Occipital lobe (tissue), 3 donors: ENCODE measurements at places on chromosomes 1 and 21.
A peak's percentile ranks its signal among the peaks of the same experiment; 100 is the strongest.

- DNase-seq: peak; percentile 89
Observed at GRCh38 chr1:160062230-160062532, 7.8 kb downstream of the KCNJ10 start.

DNA sequence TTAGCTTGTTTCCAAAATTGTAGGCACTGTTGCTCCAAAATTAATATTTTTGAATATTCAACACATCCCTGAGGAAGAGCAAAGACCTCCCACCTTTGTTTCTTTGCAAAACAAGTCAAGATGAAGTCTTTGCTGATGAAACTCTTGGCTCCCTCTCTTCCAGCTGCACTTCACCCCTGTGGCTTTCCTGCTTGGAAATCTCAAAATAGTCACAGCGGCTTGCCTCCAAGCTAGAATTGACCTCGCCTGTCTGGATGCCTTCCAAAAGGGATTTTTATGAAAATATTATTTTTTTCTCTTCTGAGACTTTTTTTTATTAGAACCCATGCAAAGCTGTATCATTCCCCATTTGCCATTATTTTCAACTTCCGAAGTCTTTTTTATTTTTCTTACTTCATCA, 71.1 kb upstream of the MROH9 start:
- DNase-seq: no peak

GRCh38 chr1:198253668-198254067, 96.9 kb downstream of the NEK7 start:
- no peak for DNase-seq

- DNase-seq: no peak
Observed at GRCh38 chr1:40840526-40841323, 21.4 kb downstream of the CITED4 start.

DNA sequence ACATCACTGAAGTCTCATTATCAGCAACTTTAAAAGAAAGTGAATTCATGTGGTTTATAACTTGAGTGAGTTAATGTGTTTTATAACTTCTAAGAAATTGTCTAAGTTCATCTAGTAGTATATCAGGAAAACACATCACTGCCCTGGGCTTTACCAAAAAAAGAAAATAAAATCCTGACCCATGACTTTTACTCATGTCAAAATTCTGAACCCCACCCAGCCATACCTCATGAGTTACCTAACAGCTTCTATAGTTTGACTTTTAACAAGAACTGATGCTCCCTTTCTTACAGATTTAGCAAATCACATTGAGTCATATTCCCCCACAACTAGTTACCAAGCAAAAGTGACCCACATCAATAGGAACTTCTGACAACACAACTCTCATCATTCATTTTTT, 57.4 kb downstream of the ESRRG start:
- DNase-seq: no peak

GRCh38 chr1:184567637-184568036, 180.8 kb downstream of the C1orf21 start:
- DNase-seq: no peak

GRCh38 chr1:232904566-232904965, 45.8 kb upstream of the NTPCR start:
- DNase-seq: no peak

DNA sequence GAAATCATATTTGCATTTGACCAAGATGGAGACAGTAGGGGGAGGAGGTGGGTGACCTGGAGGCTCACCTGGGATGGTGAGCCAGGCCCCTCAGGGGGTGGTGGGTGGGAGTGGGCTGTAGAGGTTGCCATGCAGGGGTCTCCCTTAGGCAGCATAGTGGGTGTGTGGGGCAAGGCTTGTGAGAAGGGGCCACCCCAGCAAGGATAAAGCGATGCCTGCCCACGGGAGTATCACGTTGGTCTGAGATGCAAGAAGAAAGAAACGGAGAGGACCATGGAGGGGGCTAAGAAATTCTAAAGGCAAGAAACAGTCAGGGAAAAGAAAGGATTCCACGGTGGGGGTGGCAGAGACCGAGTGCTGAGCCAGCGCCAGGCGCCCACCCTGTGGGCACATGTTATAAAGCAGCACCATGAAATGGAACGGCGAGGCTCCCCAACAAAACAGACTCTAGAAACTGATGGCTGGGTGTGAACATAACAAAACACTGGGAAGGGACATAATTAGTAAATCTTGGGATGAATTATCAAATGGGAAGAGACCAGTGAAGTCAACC, 11.7 kb upstream of the C2CD2 start:
- no peak for DNase-seq

- DNase-seq: no peak
Observed at GRCh38 chr21:33011462-33011861, 14.3 kb upstream of the OLIG2 start.

- no peak for DNase-seq
Observed at GRCh38 chr1:59427155-59427554, 130.3 kb downstream of the FGGY start.

- no peak for DNase-seq
Observed at GRCh38 chr1:54227891-54228310, 27.9 kb downstream of the MRPL37 start.

DNA sequence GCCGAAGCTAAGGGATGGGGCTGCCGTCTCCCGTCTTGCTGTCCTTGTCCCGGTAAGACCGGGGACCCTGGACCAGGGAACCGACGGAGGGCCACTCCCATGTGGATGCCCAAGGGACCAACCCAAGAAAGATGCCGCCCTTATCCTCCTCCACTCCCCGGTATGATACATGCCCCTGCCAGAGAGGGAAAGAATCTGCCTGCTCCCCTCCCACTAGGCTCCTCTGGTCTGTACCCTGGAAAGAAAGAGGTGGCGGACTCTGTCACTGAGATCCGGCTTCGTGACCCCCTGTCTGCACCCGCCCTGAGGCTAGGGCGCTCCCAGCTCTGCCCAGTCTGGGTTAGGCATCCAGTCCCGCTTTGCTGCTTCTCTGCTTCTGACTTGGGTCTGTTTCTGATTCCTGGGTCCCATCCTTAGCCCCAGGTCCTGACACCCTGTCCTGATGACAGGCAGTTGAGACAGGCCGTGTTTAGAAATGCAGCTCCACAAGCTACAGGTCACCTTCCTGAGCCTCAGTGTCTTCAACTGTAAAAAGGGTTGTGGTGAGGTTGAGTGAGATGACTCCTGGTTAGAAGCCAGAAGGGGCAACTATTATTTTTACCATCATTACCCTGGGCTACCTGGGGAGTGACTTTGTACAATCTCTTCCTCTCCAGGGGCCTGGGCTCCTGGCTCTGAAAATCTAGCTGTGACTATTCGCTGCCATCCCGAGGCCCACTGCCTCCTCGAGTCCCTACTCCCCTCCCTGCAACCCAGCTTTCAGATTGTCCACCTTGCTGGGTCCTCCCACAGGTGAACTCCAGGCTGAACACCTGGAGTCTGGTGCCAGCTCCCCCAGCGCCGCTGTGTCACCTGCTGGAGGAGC, 3.7 kb downstream of the MATN1 start:
- DNase-seq: no peak

DNA sequence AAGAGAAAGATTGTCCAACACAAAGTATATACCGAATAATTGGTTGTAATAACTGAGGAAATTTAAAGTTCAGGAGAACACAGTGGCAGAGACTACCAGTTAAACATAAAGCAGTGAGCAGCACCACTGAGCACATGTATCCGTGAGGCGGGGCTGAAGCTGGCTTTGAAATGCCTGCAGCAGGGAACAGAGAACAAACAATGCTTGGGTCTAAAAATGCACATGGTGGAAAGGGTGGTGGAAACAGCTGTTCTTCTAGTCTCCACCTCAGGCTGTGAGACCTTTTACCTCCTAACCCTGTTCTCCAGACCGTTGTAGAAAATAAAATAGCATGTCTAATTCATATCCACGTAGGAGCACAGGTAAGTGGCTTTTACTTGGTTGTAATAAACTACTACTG, 7.7 kb upstream of the GNG4 start:
- no peak for DNase-seq

- no peak for DNase-seq
Observed at GRCh38 chr1:39970274-39970673, 15.3 kb downstream of the MFSD2A start.

DNA sequence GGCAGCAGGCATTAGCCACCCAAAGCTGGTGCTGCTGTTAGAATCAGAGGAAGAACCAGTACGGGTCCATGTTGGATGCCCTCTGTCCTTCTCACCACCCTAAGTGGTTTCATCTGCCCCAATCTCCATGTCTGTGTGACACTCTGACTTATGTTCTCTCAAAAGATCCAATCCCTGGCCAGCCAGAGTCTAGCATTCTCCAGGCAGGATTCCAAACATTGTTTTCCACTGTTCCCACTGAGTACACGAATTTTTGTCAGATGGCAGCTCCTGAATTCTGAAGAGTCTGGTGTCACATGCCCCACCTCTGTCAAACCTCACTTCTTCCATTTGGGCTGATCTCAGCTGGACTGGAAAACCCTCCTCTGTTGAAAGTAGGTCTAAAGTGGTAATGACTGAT, 166.0 kb downstream of the DISC1 start:
- no peak for DNase-seq

GRCh38 chr1:165795894-165796293, 27.2 kb upstream of the TMCO1 start:
- no peak for DNase-seq

GRCh38 chr1:226363801-226364513, 43.9 kb downstream of the PARP1 start:
- DNase-seq: no peak

DNA sequence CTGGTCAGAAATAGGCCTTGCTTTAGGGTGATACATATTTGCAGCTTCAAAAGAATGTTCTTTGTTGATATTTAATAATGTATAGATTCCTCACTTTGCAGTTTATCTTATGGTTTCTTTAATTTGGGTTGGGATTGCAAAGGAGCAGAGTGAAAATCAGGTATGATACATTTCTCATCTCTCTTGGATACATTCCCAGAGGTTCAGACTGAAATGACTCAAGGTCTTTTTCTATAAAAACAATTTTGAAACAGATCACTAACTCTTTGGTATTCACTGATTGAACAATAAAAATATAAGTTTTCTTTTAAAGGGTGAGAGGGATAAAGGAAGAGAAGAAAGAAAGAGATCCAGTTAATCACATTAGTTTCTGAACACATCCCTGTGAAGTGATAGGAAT, 606.5 kb upstream of the CAMK1G start:
- DNase-seq: no peak

- no peak for DNase-seq
Observed at GRCh38 chr1:118960026-118960561, 28.0 kb downstream of the TBX15 start.

GRCh38 chr1:60227601-60228000, 154.0 kb upstream of the C1orf87 start:
- DNase-seq: no peak

GRCh38 chr1:178341261-178341956, 155.4 kb downstream of the CLEC20A start:
- peak; percentile 6 for DNase-seq

DNA sequence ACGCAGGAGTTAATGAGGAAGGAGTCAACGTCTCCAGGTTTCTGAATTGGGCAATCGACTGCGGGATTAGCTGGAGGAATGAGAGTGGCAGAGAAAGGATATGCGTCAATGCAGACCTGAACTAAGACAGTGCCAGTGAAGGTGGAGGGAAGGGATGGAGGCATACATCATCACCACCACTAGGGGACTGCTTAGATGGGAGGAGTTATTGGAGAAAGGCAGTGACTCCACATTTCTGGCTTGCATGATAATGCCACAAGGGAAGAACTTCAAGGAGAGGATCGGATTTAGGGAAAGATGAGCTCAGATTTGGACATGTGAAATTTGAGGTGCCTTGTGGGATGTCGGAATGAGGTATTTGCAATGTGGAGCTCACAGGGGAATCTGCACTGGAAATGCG, 17.5 kb downstream of the VASH2 start:
- no peak for DNase-seq

DNA sequence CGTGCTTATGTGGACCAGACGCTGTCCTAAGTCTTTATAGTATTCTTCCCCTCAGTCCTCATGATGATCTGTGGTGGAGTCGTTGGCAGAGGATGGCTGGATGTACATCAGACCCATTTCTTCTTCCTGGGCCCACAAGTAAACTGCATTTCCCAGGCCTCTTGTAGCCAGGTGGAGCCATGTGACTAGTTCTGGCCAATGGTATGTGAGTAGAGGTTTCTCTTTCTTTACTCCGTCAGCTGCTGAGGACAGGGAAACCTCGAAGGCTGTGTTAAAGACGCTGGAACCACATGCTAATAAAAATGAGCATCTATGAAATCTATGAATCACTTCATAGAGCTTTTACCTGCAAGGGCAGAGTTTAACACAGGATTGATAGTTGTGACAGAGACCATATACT, 18.7 kb upstream of the ZNF362 start:
- no peak for DNase-seq

DNA sequence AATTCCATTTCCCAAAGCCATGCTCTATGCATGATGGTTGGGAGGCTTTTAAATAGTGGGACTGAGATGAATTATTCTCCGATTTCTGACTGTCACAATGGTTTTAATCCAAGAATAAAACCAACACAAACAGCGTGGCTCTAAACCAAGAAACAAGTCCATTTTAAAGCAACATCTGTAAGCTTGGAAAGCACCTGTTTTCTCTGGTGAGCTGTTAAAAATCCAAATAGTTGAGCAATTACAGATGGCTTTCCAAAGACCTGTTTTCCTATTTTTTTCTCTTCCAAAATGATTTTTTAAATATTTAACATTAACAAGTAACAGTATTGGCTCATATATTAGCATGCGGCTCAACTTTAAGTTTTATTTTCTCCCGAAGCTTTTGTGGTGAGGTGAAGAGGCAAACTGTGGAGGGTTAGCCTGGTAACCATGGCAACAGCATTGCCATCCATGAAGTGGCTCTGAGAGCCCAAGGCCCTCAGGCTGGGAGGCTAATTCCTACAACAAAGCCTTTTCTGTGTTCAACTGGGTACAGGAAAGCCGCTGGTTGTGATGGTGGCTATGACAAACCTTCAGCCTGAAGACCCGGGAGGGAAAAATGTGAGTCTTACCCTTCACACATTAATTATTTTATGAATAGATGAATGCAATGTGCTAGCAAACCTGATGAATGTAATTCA, 56.7 kb upstream of the B3GALT5 start:
- DNase-seq: no peak

GRCh38 chr1:157147037-157147436, 8.8 kb upstream of the ETV3 start:
- DNase-seq: no peak

- DNase-seq: no peak
Observed at GRCh38 chr1:197342044-197342565, 74.1 kb downstream of the CRB1 start.

GRCh38 chr1:115969509-115969908, 6.8 kb upstream of the SLC22A15 start:
- no peak for DNase-seq

- DNase-seq: no peak
Observed at GRCh38 chr1:32702599-32703478, at the start of gene SYNC. SYNC (minus strand) TSS chr1:32702770; CDS start chr1:32702660, 110 bp downstream.

GRCh38 chr1:59177756-59178155, 119.1 kb upstream of the FGGY start:
- no peak for DNase-seq

DNA sequence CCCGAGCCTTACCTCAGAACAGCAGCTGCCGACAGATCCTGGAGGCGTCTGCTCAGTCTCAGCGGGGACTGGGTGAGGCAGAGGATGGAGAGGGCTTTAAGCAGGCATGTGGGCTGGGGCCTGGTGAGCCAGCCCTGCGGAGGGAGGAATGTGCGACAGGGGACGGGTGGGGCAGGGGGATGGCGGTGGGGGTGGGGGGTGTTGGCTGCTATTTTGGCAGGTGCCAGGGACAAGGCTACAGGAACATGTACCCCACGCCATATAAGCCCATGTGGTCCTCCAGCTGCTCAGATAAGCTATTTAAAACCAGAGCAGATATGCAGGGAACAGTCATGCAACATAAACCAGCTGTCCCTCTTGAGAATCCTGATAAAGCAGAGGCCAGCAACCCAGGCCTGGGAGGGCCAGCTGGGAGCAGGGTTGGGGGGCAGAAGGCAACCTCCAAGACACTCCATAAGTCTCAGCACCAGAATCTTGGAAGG, at the start of gene TNNT2:
Gene TNNT2, minus strand, starts transcription at position 70 of the 482 bp plus-strand sequence. CDS start 4,426 bp downstream, outside the sequence.
- DNase-seq: no peak
